ENCODE measurements at places on chromosomes 5 and 9.
A peak's percentile ranks its signal among the peaks of the same experiment; 100 is the strongest.

- H3K4me1 ChIP-seq: peaks cover 29% of the 10 kb centered on the region
- H3K27ac ChIP-seq: peak overlapping the region; percentile 96
- DNase-seq: no peak
- no peaks in the 10 kb centered on the region for H3K27me3 ChIP-seq
- peak overlapping the region; percentile 69 for H3K4me3 ChIP-seq
- H3K36me3 ChIP-seq: no peaks in the 10 kb centered on the region
These were observed 2.3 kb upstream of the ST8SIA4 start for GRCh38 chr5:100905259-100905914.

DNA sequence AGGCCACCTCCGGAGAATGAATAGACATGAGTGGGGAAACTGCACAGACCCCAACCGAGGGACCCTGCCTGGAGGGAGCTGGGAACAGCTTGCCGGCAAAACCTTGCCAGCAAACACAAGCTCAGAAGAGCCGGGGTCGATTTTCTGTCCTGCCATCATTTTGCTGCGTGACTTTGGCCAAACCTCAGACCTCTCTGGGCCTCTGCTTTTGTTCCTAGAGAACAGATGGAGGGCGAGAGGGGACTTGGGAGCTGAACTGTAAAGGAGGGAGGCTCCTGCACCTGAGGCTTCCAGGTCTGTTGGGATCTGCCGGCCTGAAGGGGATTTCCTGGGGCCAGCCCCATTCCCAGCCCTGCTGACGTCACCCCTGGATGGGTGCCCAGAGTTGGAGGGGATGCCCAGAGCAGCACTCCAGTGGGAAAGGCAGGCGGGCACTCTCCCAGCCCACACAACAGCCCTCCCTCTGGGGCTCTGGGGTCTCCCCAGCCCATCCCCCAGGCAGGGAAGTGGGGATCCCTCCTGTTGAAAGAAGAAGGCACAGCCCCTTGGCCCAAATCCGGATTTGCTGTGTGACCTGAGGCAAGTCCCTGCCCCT lies 40.4 kb upstream of the SYNPO start:
- peak; percentile 78 for DNase-seq
- no peaks in the 10 kb centered on the region for H3K27me3 ChIP-seq
- no peaks in the 10 kb centered on the region for H3K36me3 ChIP-seq
- no peak overlapping the region for H3K27ac ChIP-seq

DNA sequence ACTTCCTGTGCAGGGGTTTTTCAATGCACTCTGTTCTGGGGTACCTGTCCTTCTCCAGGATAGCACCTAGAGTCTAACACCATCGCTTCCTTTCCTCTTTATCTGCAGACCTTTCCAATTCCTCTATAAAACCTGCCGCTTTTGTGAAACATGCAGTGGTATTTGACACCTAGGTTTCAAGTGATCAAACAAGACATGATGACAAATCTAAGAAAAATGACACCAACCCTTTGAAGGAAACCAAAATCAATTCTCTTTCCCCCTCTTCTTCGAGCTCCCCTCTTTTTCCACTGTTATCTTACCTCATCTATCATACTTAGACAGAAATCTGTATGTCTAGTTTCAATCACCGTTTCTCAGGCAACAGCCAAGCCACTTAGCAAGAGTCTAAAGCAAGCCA lies 25.6 kb upstream of the RANBP17 start:
- no peak overlapping the region for H3K4me3 ChIP-seq
- no peaks in the 10 kb centered on the region for H3K4me1 ChIP-seq
- H3K27ac ChIP-seq: no peak overlapping the region
- H3K27me3 ChIP-seq: no peaks in the 10 kb centered on the region
- H3K36me3 ChIP-seq: no peaks in the 10 kb centered on the region

DNA sequence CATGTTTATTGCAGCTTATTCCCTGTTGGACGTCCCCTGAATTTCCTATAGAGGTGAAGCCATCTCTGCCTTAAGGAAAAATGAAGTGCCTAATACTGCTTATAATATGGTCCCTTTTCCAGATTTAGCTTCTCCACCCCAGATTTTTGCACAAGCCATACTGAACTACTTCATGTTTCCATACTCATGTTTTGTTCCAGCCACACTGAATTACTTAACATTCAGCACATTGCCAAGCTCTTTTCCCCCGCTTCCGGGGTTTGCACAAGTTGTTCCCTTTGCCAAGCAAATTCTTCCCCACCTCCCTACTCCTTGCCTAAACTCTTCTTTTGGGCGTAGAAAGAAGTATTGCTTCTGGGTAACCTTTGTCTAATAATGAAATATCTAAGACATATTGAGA lies 1.7 kb upstream of the CNTRL start:
- no peaks in the 10 kb centered on the region for H3K27me3 ChIP-seq
- DNase-seq: no peak
- H3K27ac ChIP-seq: peak overlapping the region; percentile 94
- peak overlapping the region; percentile 97 for H3K4me3 ChIP-seq
- no peaks in the 10 kb centered on the region for H3K36me3 ChIP-seq

- no peaks in the 10 kb centered on the region for H3K27me3 ChIP-seq
- DNase-seq: no peak
- H3K36me3 ChIP-seq: no peaks in the 10 kb centered on the region
- H3K27ac ChIP-seq: no peak overlapping the region
These were observed 97.2 kb downstream of the TRIO start for GRCh38 chr5:14240359-14240758.

DNA sequence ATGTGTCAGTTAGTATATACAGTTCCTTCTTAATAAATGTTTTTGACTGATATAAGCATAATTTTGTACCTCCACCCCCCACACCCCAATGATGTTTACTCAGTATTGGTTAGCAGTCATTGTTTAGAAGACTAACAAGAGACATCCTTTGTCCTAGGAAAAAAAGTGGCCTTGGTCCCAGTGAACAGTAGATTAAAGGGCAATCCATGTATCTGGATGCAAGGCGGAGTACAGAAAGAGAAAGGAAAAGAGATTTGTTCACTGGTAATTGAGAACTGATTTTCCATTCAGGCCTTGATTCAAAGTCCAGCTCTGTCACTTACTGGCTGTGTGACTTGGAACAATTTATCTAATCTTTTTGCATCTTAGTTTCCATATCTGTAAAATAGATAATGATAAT lies 4.6 kb downstream of the RALGPS1 start:
- H3K4me1 ChIP-seq: no peaks in the 10 kb centered on the region
- H3K27me3 ChIP-seq: no peaks in the 10 kb centered on the region
- DNase-seq: no peak
- H3K27ac ChIP-seq: no peak overlapping the region
- H3K4me3 ChIP-seq: no peak overlapping the region

GRCh38 chr5:18088020-18088579 lies 453.8 kb downstream of the TAF11L14 start:
- no peaks in the 10 kb centered on the region for H3K27me3 ChIP-seq
- no peak overlapping the region for H3K27ac ChIP-seq
- no peaks in the 10 kb centered on the region for H3K36me3 ChIP-seq
- H3K4me3 ChIP-seq: no peak overlapping the region
- DNase-seq: no peak

GRCh38 chr9:35858458-35858857 lies 11.7 kb downstream of the OR13J1 start:
- peaks cover 26% of the 10 kb centered on the region for H3K27me3 ChIP-seq
- no peak for DNase-seq

- no peaks in the 10 kb centered on the region for H3K36me3 ChIP-seq
These were observed 3.4 kb upstream of the IFNA10 start for GRCh38 chr9:21210311-21210710.

DNA sequence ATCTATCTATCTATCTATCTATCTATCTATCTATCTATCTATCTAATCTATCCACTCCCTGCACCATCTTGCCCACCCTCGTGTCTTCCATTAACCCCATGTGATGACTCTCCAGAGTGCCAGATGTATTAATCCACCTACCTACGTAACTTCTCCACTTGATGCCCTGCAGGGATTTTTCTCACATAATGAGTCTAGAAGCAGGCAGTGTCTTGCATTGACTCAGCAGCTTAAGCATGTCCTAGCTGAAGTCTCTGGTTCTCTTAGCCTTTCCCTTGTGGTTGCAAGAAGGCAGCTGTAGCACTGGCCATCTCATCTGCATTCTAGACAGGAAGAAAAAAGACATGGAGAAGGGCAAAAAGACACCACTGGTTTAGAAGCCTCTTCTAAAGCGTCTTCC lies 96.7 kb upstream of the ALDH1B1 start:
- H3K27ac ChIP-seq: no peak overlapping the region
- DNase-seq: no peak
- H3K4me3 ChIP-seq: no peak overlapping the region
- H3K36me3 ChIP-seq: no peaks in the 10 kb centered on the region
- no peaks in the 10 kb centered on the region for H3K4me1 ChIP-seq

- H3K4me3 ChIP-seq: peak overlapping the region; percentile 65
- H3K4me1 ChIP-seq: peaks cover 19% of the 10 kb centered on the region
- peak overlapping the region; percentile 74 for H3K27ac ChIP-seq
- DNase-seq: no peak
These were observed 1.1 kb downstream of the DMRTA1 start for GRCh38 chr9:22447618-22448305.

GRCh38 chr9:127479507-127480081 lies 28.3 kb downstream of the LRSAM1 start:
- no peaks in the 10 kb centered on the region for H3K27me3 ChIP-seq
- H3K4me3 ChIP-seq: no peak overlapping the region
- no peak for DNase-seq
- H3K4me1 ChIP-seq: no peaks in the 10 kb centered on the region

- no peaks in the 10 kb centered on the region for H3K27me3 ChIP-seq
- no peak overlapping the region for H3K27ac ChIP-seq
- no peaks in the 10 kb centered on the region for H3K4me1 ChIP-seq
- no peak for DNase-seq
- H3K4me3 ChIP-seq: no peak overlapping the region
These were observed 98.7 kb downstream of the MED10 start for GRCh38 chr5:6279607-6280006.

DNA sequence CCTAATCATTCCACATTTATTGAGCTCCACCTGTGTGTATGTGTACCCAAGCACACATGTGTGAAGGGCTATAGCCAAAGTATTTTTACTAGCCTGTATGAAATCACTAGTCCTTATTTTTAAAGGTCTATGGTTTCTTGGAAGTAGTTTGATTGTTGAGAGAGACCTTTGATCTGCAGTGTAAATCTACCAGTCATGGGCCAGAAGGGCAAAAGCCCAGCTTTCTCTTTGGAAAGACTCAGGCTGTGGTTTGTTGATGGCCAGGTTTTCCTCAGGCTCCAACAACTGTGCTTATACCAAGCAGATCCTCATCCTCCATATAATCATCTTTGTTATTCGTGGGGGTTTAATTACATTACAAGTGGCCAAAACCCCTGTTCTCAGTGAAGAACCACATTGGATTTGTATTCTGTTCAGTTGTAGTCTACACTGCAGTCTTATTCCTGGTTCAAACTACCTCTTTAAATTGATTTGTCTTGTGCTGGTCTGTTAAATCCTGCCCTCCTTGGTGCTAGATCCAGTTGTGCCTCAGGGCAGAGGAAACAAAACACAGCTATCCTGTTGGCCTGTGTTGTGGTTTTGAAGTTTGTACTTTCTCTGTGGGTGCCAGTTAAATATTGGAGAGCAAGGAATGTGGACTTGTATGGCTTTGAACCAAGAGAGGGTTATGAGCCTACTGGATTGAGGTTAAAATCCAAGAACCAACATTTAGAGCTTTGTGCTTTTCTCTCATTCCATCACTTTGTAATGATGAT lies 13.3 kb downstream of the CDC26 start:
- no peaks in the 10 kb centered on the region for H3K4me1 ChIP-seq
- no peak for DNase-seq
- H3K27me3 ChIP-seq: no peaks in the 10 kb centered on the region
- no peak overlapping the region for H3K4me3 ChIP-seq
- no peak overlapping the region for H3K27ac ChIP-seq
- H3K36me3 ChIP-seq: peaks cover 85% of the 10 kb centered on the region

DNA sequence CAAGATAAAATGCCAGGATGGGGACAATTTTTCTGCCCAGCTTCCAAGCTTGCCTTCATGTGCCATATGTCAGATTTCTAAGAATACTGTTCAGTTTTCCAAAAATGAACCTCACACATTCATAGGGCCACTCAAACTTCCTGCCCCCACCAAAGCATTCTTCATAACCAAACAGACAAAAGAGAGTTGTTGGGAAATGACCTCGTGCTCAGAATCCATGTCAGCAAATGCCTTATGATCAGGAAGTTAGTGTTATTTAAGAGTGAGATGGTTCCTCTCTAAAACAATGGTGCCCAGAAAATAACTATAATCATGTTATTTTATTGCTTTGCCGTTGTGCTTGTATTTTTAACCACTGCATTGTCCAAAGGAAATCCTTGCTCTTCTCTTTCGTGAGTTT lies 208.2 kb downstream of the ZNF608 start:
- no peak overlapping the region for H3K4me3 ChIP-seq
- H3K36me3 ChIP-seq: no peaks in the 10 kb centered on the region
- no peaks in the 10 kb centered on the region for H3K27me3 ChIP-seq
- peak overlapping the region; percentile 34 for H3K27ac ChIP-seq
- DNase-seq: no peak

- H3K36me3 ChIP-seq: no peaks in the 10 kb centered on the region
- peak overlapping the region; percentile 3 for H3K4me3 ChIP-seq
- H3K4me1 ChIP-seq: peaks cover 6% of the 10 kb centered on the region
- H3K27me3 ChIP-seq: no peaks in the 10 kb centered on the region
These were observed 328.1 kb downstream of the HINT1 start for GRCh38 chr5:130836729-130837649.

DNA sequence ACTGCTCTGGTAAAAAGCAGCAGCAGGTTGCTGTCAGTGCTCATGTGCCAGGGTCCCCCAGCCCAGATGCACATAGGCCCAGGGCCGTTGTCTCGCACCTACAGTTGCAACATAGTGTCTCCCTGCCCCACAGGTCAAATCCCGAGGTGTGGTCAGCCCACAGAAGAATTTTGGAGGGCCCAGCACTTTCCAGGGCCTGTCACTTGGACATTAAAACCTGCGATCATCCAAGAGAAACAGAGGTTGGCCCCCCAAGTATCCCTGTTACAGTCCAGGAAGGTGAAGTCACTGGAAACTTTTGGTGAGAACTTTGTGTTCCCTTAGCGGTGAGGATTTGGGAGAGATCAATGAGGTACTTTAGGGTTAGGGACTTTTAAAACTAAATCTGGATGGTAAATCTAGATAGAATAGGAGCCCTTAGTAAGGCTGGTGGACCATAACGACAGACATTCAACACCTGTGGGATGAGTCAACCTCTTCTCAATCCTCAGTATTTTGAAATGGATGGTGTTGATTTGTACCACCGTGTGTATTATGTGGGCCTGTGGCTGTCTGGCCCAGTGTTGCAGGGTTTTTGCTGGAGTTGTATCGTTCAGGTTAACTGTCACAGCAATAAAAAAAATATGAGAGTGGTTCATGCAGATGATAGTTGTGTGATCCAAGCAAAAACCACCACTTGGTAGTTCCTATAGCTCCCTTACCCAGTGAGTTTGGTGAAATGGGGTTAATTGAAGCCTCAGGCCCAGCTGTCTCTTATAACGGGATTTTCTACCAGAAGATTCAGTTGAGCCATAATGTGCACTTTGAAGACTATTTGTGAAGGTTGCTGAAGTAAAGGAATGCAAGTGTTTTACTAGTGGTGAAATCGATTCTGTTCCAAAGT lies 19.2 kb downstream of the OR2S2 start:
- no peak overlapping the region for H3K27ac ChIP-seq
- no peaks in the 10 kb centered on the region for H3K4me1 ChIP-seq
- no peak for DNase-seq
- H3K4me3 ChIP-seq: no peak overlapping the region
- no peaks in the 10 kb centered on the region for H3K27me3 ChIP-seq

All from spleen (tissue), 13 donors.